ENCODE measurements at places on chromosomes 2 and 18.

- no peak for DNase-seq
Observed at GRCh38 chr2:160257743-160258491, 57.8 kb upstream of the ITGB6 start.

DNA sequence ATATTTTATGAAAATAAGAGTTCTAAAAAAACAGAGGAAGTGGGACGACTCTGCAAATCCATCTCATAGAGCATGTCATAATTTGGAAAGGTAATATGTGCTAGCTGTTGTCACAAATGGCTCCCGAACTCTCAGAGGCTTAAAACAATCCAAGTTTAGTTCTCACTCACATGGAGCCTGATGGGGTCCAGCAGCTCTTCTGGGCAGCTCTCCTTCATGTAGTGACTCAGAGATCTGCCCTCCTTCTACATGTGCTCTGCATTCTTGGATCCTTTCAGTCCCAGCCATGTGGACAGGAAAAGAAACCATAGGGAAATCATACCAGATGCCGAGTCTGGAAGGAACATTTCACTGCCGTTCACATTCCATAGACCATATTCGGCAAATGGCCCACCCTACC is 180.1 kb upstream of the APCDD1 start:
- no peak for DNase-seq

DNA sequence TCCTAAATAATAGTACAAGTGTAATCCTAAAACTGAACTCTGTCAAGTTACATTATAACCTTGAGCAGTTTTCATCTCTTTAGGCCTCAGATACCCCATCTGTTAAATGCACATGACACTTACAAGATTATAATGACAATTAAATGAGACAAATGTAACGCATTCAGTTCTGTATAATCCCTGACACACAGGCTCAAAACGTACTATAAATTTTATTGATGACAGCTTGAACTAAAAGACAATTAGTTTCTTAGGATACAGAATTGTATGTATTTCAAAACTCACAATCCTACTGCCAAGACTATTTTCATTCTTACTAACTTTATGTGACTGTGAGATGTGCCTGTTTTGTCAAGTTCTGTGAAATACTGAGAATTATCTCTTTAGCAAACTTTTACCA is 56.2 kb downstream of the GFPT1 start:
- DNase-seq: no peak

- DNase-seq: no peak
Observed at GRCh38 chr2:68565858-68566257, 77.5 kb upstream of the PROKR1 start.

- no peak for DNase-seq
Observed at GRCh38 chr18:3879836-3880120, 429.8 kb downstream of the TGIF1 start.

DNA sequence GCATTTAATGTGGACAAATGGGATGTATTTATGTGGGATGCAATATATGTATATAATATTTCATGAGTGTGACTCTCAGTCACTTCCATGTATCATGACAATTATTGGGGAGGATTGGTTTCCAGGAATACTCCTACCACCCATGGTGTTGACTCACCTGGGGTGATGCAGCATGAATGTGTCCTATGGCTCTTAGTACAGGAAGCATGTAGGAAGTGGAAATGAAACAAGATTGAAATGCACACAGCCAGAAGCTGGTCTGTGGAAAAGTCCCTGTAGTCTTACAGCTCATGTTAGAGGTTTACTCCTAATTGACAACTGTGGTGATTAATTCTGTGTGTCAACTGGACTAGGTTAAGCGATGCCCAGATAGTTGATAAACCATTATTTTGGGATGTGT is 89.3 kb upstream of the HAAO start:
- no peak for DNase-seq

- no peak for DNase-seq
Observed at GRCh38 chr18:51727780-51728179, 530.3 kb upstream of the MEX3C start.

- DNase-seq: no peak
Observed at GRCh38 chr18:68707646-68708045, 7.3 kb downstream of the TMX3 start.
